ENCODE measurements at places on chromosomes 3 and 15.

- no peak for DNase-seq
These were observed 12.4 kb downstream of the ITGA11 start for GRCh38 chr15:68419301-68420175.

- DNase-seq = no peak
These were observed 252.0 kb downstream of the UBE2E2 start for GRCh38 chr3:23455084-23455483.

DNA sequence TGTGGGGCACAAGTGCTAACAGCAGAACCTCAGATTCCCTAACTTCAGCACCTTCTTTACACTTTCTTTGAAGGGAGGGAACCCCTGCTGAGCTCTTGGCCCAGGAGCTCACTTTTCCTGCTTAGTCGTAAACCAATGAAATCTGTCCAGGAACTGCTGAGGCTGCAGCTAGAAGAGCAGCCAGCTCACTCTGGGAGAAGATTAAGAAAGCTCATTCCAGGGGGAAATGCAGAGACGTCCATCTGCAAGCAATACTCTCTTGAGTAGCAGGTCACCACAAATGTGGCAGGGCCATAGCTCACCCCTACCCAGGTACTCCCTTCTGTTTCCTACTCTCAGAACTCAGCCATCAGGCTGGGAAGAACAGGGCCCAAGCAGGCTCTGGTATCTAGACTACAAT is 103.3 kb downstream of the WDR76 start:
- DNase-seq = no peak

GRCh38 chr3:64668582-64669510 is 19.0 kb downstream of the ADAMTS9 start:
- no peak for DNase-seq

DNA sequence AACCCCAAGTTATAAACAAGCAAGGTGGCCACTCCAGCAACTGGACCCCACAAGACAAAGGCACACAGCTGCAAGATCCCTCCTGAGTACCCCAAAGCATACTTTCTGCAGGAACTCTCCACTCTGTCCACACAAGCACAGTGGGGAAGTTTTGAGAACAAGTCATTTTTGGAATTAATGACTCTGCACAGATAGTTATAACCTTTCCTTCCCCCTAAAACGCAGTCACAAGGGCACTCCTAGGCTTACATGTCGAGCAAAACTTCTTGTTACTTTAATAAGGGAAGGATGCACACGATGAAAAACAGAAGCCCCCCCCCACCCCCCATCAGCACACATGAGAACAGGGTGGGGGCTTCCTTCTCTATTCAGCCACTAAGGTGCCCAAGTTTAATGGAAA is 1.2 kb downstream of the STIMATE start:
- no peak for DNase-seq

DNA sequence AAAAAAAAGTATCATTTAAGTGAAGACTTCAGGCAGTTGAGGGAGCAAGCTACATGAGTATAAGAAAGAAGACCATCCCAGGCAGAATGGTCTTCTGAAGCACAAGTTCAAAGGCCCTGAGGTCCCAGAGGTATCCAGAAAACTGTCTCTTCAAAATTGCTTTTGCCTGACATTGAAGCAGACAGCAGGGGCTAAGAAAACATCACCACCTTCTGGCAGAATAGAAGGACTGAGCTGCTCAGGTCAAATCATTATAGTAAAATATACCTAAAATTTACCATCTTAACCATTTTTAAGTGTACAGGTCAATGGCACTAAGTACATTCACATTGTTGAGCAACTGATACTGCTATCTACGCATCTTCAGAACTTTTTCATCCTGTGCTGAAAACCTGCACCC is 16.4 kb downstream of the GPR160 start:
- no peak for DNase-seq

GRCh38 chr3:47664519-47664918 is 85.9 kb upstream of the CSPG5 start:
- DNase-seq = no peak

DNA sequence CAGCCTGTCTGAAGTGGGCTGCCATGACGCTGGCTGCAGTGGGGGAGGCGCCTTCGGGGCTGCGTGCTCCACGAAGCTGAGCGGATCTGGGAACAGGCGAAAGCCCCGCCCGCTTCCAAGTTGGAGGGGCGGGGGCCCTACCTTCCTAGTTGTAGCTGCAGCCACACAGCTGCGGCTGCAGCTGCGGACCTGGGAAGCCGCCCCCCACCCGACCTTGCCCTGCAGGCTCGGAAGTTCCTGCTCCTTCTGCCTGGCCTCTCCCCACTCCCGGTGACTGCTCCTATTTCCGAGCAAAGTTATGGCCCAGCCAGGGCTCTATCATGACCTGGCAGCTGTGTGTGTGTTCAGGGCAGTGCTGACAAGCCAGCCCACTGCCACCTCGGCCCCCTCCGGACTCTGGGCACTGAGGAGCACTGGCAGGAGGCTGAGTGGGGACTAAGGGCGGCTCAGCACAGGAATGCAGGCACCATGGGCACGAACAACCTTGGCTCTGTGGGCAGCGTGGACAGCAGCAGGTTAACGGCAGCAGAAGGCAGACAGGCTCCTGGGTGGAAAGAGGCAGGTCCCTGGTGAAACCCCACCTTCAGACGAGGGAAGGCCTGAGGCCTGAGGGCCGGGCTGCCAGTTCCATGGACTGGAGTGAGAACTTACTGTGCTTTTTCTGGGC is 352.4 kb upstream of the TMCO5A start:
- DNase-seq = no peak

GRCh38 chr3:132837615-132838014 is 115.4 kb upstream of the NPHP3 start:
- DNase-seq = no peak

DNA sequence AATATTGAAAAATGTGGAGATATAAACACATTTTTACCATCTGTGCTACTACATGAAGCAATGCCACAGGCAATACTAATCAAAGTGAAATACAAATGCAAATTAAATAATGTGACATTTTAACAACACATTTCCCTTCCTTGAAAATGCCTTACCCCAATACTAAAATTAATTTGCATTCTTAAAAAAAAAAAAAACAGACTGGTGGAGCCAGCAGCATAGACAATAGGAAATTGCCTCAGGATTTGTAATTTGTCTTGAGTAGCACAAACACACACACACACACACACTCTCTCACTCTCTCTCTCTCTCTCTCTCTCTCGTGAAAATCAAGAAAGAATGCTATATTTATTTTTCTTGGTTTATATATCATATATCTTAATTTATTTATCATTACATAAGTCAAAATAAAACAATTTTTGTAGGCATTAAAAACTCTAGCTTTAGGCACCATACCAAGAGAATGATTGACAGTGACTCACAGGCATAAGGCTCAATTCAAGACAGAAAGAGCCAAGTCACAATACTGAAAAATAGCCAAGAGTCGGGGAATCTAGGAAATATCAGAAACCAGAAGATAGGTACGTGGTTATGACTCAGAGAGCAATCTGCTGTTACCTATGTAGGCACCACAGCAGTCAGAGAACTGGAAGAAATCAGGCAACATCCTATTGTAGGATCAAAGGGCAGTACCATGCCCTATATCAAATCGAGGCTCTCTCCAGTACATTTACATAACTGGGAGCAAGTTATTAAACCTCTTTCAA is 23.0 kb downstream of the SUCNR1 start:
- no peak for DNase-seq

DNA sequence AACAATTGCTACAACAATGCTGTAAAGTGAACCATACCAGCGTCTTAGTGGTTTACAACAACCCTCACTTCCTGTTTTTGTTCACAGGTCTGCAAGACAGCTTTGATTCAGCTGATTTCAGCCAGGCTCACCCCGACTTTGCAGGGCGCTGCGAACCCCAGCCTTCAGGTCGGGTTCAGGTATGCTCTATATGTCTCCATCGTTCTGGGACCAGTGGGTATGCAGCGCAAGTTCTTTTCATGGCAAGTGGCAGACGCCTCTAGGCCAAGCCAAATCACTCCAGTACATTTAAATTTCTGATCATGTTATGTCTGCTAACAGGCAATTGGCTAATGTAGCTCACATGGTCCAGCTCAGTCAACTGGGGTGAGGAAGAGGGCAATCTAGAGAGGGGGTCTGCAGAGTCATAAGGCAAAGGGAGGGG is 52.4 kb upstream of the RGMA start:
- no peak for DNase-seq

- DNase-seq = no peak
These were observed 148.9 kb upstream of the TSPAN3 start for GRCh38 chr15:77219841-77220240.

DNA sequence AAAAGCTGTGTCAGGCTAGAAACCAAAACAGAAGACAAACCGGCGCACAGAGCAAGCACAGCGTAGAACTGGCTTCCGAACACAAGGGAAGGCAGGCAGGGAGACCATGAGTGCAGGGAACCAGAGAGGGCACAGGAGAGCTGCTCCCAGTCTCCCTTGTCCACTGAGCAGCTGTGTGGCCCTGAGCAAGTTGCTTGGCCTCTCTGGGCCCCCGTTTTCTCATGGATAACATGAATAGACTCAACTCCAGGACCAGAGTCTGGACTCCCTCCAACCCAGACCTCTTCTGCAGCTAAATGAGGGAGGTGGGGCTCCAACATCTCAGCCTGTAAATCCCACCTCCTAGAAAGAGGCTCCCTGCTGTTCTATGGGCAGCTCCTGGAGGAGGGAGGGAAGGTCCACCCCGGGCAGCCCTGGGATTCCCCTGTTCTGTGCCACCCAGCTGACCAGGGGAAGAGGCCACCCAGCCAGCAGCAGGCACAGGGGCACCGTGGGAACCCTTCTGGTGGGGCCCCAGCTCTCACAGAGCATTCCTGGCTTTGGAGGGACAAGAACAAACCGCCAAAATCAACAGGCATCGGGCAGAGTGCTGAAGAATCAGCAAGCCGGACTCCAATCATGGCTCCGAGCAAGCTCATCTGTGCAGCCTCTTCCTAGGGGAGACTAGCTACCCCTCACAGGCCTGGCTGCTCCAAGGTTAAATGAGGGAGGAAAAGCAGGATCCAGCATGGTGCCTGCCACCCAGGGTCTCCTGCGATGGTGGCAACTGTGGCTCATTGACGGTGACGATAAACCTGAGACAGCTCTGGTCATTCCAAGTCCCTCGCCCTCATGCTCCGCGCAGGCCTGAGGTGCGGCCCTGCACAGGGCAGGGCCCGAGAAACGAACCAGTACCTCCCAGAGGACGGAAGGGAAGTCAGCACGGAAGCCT is 15.1 kb downstream of the XXYLT1 start:
- DNase-seq = no peak

DNA sequence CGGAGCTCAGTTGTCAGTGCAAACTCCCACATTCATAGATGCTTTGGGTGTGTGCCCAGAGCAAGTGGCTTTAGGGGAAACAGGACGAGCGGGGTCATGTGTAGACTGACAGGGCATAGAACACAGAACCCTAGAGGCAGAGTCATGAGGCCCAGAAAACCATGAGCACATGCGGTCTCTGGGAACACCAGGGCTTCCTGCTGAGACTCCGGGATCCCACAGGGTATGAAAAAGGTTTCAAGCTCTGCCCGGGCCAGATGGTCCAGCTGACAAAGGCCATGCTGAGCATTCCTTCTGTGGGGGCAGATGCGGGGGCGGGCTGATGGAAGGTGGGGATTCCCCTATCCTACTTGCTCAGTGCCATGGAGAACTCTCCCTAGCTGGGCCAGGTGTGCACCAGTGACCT is 44.8 kb downstream of the ROPN1B start:
- no peak for DNase-seq

GRCh38 chr15:95450413-95450812 is 880.1 kb upstream of the NR2F2 start:
- DNase-seq = no peak

DNA sequence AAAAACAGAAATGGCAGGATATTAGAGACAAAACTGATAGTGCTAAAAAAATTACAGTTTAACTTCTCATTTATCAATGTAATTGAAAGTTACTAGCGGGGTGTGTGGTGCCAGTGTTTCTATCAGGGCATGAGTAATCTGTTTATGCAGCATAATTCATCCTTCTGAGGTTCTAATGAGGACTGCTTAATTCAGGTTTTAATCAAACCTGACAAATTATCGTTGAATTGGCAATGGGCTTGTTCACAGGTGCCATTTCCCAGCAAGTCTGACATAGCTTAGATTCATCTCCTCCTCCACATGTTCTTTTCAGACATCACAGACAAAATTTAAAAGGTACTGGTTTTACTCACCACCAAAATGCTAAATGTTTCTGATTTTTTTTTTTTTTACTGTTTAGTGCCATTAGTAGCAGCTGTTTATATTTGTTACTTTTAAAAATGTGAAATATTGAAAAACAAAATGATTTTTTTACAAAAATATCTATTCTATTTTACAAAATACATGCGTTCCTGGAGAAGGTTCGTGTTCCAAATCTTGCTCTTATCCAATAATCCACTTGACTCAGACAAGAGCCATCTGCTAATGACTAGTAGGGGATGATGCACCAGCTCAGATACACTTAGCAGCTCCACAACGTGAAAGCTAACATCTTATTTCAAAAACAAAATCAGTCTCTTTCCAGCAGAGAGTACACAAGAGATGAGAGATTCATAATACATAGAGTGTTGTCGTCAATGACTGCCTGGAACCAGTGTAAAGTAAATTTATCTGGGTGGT is 447.7 kb upstream of the DPPA4 start:
- DNase-seq = no peak

- no peak for DNase-seq
These were observed 6.2 kb upstream of the MEIS2 start for GRCh38 chr15:37106490-37107001.

- DNase-seq = no peak
These were observed 178.8 kb upstream of the EIF1B start for GRCh38 chr3:40130721-40131120.

DNA sequence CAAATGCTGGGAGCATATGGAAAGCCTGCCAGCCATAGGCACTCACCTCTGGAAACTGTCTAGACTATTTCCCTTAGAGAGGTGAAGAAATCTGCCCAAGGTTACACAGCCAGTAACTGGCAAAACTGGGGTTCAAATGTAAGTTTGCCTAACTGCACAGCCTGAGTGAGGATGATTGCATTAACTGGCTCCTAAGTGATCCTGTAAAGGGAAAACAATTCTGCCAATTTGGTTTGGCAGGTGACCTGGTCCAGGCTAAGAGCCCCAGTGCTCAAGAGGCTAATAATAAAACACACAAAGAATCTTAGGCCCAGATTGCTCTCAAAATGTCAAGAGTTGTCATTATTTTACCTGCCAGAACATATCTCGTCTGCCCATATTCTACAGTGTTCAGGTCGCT is 43.9 kb upstream of the SPRED1 start:
- DNase-seq = no peak

DNA sequence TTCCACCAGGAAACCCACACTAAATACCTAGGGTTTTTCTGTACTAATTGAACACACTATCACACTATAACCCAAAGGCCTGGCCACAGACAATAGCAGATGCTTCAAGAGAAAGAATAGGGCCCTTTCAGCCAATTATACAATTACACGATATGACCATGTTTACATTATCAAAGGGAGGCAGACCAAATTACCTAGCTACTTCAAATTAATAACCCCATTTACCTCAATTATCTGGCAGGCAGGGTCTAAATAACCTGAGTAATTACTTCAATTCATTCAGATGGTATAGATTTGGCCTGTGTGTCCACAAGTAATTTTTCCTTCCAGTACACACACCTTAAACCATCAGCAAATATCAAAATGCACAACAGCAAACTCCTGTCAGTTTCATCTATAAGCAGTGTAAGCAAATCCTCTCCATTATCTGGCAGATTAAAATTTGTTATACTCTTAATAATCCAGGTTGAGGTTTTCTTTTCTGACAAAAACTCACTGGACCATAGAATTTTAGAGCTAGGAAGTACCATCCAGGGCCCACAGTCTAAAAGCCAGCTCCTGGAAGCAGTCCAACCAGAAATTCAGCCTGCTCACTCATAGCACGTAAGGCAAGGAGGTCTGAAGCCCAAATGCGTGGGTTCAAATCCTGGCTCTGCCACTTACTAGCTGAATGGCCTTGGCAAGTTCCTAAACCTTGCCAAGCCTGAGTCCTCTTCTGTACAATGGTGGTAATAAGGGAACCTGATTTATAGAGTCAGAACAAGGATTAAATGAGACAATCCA is 51.8 kb downstream of the RFTN1 start:
- no peak for DNase-seq
